Dorsolateral prefrontal cortex (tissue), 122 donors: ENCODE measurements at places on chromosomes 13 and 19.
A peak's percentile ranks its signal among the peaks of the same experiment; 100 is the strongest.

- DNase-seq, result no peak
Measured at GRCh38 chr13:30739761-30740642, 4.7 kb downstream of the ALOX5AP start.

DNA sequence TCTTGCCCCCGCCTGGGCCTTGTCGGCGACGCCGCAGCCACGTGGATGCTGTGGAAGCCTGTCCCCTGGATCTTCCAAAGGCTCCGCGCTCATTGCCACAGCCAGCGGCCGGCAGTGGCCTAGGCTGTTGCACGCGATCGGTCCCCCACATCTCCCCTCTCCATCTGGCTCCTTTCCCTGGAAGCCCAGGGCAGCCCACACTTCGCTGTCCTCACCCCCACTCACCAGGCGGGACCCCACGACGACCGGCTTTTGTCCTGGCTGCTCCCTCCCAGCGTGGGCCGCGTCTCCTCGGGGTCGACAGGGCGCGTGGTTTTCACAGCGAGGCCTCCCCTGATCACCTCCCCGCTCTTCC lies 605 bp upstream of the TEX30 start:
- DNase-seq, result peak; percentile 6

DNA sequence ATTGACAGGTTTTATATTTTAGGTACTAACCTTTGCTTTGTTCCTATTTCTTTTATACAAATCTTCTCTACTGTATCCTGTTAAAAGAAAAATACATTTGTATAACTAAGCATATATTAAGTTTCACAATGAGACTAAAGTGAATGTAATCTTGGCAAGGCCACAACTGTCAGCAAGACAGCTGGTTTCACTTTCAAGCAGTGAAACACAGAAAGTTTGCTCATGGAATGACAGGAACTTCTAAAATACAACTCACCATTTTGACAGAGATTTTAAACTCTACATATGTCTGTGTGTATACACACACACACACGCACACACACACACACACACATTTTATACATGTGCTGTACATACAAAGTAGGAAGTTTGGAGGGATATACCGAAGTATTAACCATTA lies 53.3 kb downstream of the PARP4 start:
- no peak for DNase-seq

DNA sequence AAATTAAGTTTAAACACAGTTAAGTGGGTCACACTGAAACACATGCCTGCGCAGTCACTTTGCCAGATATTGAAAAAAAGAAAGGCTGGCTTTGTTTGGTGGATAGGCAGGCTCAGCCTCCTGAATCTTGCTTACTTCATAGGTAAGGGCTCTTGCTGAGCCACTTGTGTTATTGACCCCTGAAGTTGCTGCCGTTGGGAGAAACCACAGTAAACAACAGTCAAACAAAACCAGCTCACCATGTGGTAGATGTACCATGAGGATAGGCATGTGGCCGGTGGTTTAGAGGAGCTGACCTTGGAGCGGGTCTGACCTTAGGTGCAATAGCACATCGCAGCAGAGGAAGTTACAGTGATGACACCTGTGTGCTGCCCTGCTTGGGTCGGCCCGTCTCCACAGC lies 52.2 kb downstream of the SPATA13 start:
- DNase-seq, result no peak

- no peak for DNase-seq
Measured at GRCh38 chr13:113819341-113819730, 44.5 kb downstream of the GAS6 start.

GRCh38 chr13:26950546-26950945 lies 190.0 kb upstream of the GPR12 start:
- DNase-seq, result no peak

DNA sequence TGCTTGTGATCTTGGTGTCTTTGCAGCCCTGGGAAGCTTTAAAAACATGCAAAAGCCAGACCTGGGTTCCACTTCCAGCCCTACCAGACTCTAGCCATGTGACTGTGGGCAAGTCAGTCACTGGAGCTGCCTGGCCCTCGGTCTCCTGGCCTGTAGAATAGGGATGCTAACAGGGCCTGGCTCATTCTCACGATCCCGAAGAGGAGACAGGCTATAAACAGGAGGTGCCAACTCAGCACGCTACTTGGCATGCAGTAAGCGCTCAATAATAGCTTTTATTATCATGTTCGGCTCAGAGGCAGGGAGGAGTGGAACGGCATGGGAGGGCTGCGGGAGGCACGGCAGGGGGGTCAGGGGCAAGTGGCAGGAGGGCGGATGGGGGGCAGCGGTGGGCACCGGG lies 1.7 kb downstream of the CTXN1 start:
- no peak for DNase-seq

DNA sequence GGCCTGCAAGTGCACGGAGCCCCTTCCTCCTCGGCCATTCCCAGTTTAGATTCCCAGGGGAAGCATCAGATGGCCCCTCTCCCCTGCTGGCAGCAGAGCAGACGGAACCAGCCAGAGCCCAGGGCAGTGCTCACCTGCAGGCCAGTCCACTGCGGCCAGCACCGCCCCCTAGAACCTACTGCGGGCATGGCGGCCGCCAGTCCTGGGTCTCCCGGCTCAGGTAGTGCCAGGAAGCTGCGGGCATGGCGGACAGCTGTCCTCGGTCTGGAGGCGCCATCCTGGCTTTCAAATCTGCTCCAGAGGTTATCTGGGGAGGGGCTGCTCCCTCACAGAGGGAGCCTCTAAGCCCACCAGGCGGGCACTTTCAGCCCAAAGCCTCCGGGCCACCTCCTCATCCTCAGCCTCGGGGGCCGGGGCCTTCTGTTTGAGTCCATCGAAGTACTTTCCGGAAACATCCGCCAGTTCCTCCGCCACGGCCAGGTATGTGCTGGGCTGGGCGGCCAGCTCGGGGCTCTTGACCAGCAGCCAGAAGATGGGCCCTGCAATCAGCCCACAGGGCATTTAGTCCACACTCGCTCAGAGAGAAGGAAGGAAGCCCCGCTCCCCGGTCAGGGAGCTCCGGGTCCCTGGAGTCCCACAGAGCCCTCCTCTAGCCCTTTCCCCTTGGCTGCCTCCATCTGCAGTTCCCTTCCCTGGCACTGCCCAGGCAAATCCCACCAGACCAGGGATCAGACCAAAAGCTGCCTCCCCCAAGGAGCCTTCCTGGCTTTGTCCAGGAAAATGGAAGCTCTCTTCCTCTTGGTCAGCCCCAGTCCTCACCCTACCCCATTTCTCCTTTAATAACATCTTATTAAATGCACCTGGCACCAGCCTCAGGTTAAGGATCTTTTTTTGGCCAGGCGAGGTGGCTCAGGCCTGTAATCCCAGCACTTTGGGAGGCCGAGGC lies 7.0 kb upstream of the GP6 start:
- DNase-seq, result no peak

- no peak for DNase-seq
Measured at GRCh38 chr19:17997969-17998826, 9.8 kb upstream of the ARRDC2 start.

DNA sequence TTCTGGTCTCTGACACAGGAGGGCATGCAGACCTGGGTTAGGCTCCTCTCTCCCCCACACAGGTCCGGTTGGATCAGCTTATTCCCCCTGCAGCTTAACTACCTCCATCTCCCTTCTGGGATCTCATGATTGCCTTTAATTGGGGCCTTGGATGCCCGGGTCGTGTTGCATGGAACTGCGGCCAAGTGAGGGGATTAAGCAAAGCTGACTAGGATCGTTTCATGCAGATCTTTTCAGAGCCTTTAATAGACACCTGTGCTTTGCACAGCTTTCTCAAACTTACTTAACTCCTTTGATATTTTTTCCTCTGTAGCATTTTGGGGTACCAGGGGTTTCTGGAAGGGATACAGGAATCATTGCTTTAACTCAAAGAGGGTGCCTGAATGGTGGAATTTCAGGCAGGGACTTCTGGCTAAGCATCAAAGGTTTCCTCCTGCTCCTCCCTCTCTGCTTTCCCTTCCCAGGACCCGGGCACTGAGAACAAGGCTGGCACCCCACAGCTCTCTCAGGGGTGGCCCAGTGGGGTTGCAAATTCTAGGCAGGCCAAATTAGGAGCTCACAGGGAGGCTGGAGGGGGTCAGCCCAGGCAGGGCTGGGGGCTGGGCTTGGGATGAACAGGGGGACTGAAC lies 477 bp downstream of the NFILZ start:
- no peak for DNase-seq

GRCh38 chr19:11159598-11160439 lies 4.2 kb upstream of the SPC24 start:
- DNase-seq, result no peak

DNA sequence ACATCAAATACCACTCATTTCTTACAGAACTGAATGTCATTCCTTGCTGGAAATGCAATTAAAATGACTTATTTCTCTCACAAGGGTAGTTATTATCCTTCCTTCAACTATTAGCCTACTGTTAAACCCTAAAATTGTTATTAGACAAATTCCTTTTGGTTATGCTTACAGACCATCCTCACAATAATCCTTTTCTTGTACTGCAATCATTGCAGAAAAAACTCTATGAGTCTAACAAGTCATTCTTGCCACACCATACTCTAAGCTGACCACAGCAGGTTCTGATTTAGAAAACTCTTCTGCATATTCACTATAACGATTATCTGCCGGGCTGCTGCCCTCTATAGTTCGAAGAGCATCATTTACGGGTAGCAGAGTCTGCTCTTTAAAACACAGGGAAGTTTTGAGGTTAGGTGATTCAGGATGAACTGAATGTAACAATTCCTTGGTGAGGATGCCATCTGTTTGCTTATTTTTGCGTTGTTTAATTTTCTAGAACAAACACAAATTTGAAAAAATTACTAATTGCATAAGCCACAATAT lies 38.2 kb downstream of the MTMR6 start:
- DNase-seq, result no peak

GRCh38 chr13:22925881-22926747 lies 254.7 kb upstream of the SGCG start:
- no peak for DNase-seq

DNA sequence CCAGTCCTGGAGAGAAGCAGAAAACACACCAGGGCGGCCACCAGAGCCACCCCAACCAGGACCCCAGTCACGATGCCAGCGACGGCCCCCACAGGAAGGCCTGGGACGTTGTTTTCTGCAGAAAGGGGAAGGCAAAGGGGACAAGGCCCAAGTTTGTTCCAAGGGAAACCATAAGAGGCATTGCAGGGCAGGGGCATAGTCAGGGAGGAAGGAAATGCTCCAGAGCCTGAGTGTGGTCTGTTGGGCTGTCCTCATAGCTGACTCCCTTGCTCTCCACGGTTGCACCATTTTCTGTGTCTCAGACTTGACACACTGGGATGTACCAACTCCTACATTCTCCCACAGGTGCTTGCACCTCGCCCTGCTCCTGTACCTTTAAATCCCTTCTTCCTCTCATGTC lies 5.2 kb downstream of the CEACAM4 start:
- no peak for DNase-seq

DNA sequence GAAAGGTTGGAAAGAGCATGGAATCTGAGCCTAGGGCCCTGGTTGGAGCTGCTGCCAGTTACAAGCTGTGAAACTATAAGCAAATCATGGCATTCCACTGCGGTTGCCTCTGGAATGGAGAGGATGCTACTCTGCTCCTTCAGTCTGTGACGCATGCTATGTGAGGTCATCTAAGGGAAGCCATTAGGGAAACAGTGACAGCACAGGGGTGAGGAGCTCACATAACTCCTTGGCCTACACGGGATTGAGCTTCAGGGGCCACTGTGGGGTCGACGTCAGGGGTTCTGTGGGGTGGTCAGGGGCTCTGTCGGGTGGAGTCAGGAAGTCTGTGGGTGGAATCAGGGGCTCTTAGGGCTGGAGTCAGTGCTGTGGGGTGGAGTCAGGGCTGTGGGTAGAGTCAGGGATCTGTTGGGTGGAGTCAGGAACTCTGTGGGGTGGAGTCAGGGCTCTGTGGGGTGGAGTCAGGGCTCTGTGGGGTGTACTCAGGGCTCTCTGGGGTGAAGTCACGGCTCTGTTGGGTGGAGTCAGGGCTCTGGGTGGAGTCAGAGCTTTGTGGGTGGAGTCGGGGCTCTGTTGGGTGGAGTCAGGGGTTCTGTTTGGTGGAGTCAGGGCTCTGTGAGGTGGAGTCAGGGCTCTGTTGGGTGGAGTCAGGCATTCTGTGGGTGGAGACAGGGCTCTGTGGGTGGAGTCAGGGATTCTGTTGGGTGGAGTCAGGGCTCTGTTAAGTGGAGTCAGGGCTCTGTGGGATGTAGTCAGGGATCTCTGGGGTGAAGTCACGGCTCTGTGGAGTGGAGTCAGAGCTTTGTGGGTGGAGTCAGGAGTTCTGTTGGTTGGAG lies 35.8 kb upstream of the MEDAG start:
- no peak for DNase-seq

GRCh38 chr13:67318398-67318797 lies 88.3 kb upstream of the PCDH9 start:
- no peak for DNase-seq

DNA sequence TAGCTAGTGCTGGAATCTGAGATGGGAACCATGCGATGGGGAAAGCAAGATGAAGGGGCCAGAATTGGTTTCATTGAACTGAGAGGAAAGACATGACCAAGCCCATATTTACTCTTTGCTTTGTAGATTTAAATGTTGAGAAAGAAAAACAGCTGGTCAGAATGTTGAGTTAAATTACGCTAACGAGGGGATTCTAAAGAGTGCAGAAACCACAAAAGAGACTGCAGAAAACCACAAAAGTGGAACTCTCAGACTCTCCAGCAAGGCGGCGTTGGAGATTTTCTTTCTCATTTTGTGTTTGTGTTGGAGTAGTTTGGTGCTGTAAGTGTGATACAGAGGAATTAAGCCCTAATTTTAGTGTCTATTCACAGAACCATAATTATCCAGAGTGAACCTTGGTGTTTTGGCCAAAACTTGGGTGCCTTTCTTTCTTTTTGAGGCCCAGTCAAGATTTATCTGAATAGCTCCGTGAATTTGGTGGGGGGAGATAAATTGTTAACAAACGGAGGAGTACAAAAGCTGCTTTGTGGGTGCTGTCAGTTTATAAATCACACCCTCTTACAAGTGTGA lies 26.3 kb downstream of the SAE1 start:
- no peak for DNase-seq

DNA sequence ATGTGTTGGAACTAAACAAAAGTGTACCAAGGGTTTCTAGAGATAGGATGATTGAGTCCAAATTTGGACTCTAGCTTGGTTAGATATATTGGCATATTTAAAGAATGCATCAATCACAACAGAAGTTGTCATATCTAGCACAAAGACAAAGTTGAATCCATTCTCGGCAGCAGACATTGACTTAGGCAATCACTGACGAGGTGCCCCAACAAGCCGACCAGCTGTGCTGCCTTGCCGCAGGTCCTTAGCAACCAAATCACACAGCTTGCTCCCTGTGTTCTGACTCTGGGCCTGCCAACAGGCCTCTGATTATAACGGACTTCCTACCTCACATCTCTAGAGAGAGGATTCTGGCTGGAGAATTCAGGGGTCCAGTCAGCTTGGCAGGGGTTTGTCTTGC lies 208.7 kb downstream of the MTUS2 start:
- DNase-seq, result no peak

DNA sequence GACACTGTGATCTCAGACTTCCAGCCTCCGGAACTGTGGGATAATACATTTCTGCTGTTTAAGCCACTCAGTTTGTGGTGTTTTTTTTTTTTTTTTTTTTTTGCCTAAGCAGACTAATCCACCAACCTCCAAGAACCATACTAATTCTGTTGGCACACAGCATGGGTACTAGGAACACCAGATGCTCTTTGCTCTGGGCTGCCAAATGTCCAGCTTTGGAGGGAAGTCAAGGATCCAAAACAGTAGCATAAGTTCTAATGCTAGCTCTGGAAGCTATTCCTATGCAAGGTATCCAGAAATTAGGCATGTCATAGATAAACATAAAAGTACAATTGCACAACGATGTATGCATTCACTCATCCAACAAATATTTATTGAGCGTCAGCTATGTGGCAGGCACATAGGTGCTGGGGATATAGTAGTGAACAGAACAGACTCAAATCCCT lies 64.5 kb upstream of the WDFY2 start:
- DNase-seq, result peak; percentile 14
